CD4-positive, alpha-beta T cell treated with Interleukin-12 subunit alpha and Interleukin-12 subunit beta, for 1 hour (primary cell): ENCODE measurements at places on chromosomes 6 and 20.

GRCh38 chr20:2005359-2005758, 11.5 kb upstream of the PDYN start:
- DNase-seq: no peak

- DNase-seq: peak; percentile 75
Measured at GRCh38 chr20:63626424-63627128, at the start of gene GMEB2. Gene GMEB2, minus strand, starts transcription at chr20:63627101. Its CDS starts 7,704 bp downstream, at chr20:63619397.

DNA sequence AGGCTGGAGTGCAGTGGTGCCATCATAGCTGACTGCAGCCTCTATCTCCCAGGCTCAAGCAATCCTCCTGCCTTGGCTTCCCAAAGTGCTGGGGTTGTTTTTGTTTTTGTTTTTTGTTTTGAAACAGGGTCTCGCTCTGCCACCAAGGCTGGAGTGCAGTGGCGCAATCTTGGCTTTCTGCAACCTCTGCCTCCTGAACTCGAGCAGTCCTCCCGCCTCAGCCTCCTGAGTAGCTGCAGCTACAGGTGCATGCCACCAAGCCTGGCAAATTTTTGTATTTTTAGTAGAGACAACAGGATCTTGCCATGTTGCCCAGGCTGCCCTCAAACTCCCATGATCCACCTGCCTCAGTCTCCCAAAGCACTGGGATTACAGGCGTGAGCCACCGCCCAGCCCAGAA, 4.2 kb downstream of the C6orf132 start:
- DNase-seq: no peak

GRCh38 chr6:78484198-78485064, 382.9 kb upstream of the IRAK1BP1 start:
- DNase-seq: no peak

- no peak for DNase-seq
Measured at GRCh38 chr6:170085475-170086401, 205.1 kb downstream of the DLL1 start.

- DNase-seq: no peak
Measured at GRCh38 chr20:25191689-25192088, 3.8 kb upstream of the ENTPD6 start.

- no peak for DNase-seq
Measured at GRCh38 chr6:72953971-72954381, 271.3 kb downstream of the KHDC1L start.

GRCh38 chr6:25122001-25122400, 157.2 kb upstream of the CARMIL1 start:
- no peak for DNase-seq

DNA sequence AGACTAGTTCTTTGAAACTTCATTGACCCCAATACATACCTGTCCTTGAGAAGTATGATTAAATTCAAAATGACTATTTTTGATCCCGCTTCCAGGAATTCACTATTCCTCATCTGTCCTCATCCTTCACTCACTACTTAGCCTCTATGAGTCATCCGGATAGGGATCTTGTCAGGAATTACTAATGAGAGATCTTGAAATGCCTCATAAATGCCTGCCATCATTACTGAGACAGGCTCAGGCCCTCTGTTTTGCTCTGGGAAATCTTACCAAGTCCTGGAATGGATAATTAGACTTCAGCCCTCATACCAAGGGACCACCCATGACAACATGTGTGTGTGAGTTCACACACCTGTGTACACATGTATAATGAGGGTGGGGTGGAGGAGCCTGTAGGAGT, 2.8 kb upstream of the CYP24A1 start:
- no peak for DNase-seq

- DNase-seq: no peak
Measured at GRCh38 chr6:158703111-158703836, 53.4 kb downstream of the SYTL3 start.

DNA sequence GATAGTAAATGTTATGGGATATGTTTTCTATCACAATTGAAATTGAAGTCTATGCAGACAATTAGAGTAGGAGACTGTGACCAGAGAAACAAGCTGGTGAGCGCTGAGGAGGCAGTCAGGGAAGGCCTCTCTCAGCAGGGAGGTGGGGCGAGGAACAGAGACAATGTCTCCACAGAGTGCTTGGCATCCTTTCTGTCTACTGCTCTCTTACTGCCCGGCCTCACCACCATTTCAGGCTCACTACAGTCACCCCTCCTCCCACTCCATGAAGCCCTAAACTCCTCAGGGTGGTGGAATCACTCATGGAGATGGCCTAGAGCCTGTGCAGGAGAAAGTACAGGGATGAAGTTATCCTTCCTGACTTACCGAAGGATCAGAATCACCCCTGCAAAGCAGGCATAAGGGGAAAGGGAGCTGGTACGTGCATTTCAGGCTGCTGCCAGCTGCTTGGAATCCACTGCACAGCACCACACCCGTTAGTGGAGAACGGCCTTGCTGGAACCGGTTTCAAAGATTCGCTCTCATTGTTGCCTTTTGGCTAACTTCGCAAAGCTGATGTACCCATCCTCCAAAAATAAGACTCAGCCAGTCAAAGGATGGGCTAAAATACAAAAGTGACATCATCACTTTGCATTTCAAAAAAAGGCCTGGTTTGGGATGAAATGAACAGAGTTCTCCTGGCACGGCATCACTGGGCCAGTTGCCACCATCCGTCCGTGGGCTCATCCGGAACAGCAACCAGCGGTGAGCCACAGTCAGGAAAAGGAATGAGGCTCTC, 67.3 kb downstream of the SLC22A23 start:
- no peak for DNase-seq

GRCh38 chr20:49286689-49287551, 9.1 kb upstream of the ZNFX1 start:
- DNase-seq: no peak

DNA sequence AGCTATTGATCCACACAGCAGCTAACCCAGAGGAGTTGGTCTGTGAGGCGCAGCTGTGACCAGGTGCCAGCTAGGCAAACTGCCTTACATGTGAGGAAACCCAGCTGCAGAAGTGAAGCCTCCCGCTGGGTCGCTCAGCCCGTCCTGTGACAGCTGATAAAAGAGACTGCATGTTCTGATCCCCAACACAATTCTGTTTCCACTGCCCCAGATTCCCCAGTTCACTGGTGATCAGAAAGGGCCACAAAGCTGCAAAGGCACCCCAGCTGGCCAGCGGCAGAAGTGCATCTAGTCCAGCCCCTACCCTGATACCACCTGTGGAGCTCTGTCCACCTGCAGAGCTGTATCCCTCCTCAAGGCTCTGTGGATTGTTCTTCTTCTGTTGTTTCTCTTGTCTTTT, 64.5 kb downstream of the CTNNBL1 start:
- no peak for DNase-seq

GRCh38 chr20:57180954-57181353, 85.5 kb downstream of the BMP7 start:
- DNase-seq: no peak

DNA sequence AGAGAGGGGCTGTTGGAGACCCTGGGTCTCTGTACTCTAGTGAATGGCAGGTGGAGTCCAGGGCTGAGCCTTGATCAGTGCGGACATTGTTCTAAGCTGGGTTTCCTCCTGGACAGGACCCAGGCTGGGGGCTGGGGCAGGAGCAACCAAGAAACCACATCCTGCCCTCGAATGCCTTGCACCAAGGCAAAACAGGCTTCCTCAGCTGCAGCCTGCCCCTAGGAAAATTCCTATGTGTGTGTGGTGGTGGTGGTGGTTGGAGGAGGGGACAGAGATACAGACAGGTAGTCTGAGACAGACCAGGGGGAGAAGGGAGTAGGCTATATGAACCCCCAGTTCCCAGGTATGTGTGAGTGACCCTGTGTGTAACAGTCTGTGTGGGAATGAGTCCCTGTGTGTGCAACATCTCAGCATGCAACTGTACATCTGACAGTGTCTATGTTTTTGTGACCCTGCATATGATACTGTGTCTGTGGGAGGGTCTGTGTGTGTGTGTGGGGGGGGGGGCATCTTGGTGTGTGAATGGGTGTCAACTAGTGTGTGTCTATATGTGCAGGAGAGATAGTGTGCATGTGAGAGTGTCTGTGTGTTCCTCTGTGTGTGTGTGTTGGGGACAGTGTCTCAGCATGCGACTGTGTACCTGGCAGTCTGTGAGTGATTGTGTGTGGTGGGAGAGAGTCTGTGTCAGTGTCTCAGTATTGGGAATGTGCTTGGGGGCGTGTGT, 3.0 kb downstream of the GLP1R start:
- DNase-seq: no peak

DNA sequence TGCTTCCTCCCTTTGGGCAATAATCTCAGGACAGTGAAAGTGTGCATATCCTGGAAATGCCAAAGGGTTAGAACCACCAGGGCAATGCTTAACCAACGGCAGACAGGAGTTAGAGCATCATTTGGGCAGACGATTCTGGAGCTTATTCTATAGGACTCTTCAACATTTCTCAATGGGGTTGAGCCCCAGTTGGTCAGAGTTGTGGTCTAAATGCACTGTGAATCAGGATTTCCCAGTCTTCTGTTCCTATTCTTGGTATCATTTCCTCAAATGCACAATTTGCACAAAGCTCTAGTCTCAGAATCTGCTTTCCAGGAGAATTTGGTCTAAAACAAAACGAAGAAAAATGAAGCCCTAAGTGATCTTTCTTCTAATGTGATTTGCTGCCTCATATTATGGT, 389.6 kb upstream of the JAG1 start:
- no peak for DNase-seq

- DNase-seq: no peak
Measured at GRCh38 chr20:43662943-43663655, 3.8 kb upstream of the MYBL2 start.

DNA sequence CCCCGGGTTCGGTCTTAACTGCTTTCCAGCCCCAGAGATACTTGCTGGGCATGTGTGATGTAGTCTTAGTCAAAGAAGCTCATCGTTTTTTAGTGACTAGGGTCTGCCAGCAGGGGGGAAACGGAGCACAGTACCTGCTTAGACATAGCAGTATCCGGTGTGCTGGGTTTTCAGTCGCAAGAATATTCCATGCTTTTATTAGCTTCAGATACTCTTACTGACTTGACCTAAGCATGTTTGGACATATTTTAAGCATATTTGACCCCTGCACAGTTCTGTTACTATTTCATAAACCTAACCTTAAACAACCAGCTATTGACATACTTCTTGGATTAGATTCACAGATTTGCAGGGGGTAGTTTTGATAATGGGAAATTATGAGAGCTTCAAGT, 3.0 kb downstream of the E2F3 start:
- DNase-seq: peak; percentile 77

DNA sequence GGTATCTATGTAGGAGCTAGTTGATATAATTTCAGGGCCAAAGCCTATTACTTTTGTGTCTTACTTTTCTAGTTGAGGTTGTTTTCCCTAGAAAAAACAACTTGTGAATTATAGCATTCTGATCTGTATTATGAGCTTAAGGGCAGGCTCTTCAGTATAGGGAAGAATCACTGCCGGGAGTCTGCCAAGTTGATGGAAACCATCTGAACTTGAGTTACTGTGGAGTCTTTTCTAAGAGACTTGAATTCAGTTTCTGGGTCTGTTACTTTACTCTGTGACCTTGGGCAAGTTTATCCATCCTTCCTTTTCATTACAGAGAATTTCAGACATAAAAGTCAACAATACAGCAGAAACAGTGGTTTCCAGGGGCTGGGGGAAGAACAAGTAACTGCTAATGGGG, 2.1 kb upstream of the CASS4 start:
- no peak for DNase-seq

- DNase-seq: no peak
Measured at GRCh38 chr6:110581679-110582078, 105.3 kb upstream of the SLC22A16 start.

DNA sequence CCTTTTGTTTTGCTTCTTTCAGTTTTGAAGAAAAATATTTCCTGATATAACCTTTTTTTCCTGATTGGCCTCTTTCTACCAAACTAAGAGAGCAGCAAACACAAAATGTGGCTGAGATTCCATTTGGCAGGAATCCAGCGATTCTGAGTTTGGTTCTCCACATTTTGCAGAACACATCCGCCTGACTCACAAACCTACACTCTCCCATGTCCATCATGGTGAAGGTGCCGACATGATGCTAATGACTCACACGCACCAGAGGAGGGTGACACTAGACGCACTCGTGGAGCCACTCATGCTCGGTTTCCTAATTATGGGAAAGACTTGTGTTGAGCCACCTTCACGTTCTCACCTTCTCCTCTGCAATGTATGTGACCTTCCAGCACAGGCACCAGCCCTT, 45.9 kb upstream of the DUSP22 start:
- no peak for DNase-seq

DNA sequence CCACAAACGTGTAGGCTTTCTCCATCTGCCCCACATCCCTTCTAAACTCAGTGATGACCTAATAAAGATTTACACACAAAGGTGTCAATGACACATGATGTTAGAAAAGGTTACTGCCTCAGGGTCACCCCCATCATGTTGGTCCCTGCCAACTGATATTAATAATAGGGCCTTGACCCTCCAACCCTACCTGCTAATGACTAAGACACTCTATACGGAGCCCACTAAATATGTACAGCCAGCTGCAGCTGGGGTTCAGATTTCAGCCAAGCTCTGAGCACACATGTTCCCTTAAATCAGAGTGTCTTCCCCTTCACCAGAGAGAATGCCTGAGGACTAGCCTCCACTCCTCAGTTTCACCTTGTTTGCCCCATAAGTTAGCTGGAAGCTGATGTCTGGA, 67.4 kb upstream of the SNRPB2 start:
- DNase-seq: no peak

DNA sequence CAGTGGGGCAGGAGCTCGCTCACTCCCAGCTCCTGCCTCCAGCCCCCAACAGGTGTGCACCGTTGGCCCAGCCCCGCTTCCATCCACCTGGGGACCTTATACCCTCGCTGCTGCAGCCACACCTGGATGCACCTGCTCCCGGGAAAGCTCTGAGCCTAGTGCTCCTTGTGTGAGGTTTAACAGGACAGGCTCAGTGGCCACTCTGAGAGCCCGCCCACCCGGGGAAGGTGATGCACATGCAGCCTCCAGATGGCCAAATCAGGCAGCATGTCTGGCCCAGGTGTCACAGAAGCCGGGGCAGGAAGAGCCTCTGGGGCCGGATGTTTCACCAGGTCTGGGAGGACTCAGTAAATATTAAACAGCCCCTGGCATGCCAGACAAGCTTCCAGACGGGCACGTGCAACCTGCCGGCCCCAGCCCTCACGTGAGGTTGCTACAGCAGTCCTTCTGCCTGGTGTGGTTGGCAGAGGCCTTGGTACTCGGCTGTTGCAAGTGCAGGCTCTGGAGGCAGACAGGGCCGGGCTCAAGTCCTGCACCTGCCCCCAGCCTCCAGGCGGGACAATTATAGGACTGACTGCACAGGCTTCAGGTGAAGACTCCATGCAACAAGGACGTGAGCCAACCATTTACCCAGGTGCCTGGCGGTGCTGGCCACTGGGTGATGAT, 66.9 kb downstream of the RIPOR3 start:
- no peak for DNase-seq
